ENCODE measurements at places on chromosomes 11 and 22. TPM values are rescaled to one million over a fixed set of nuclear protein-coding genes. Genes with fewer than 3 reads are reported as not detected.

LGALS1 gene
- total RNA-seq: 16.1 TPM

MRGPRX4 gene
- total RNA-seq: not detected

SEPTIN3 gene
- total RNA-seq: 75.0 TPM

TSGA10IP gene
- total RNA-seq: 2.7 TPM

- no peak for DNase-seq
Observed at GRCh38 chr11:129853518-129854231, 38.0 kb downstream of the TMEM45B start.

GRCh38 chr11:93969925-93970922 lies 50.9 kb upstream of the HEPHL1 start:
- DNase-seq: no peak

GRCh38 chr22:27892811-27893210 lies 26.2 kb downstream of the PITPNB start:
- no peak for DNase-seq

- no peak for DNase-seq
Observed at GRCh38 chr11:47918882-47919495, 61.4 kb upstream of the PTPRJ start.

DNA sequence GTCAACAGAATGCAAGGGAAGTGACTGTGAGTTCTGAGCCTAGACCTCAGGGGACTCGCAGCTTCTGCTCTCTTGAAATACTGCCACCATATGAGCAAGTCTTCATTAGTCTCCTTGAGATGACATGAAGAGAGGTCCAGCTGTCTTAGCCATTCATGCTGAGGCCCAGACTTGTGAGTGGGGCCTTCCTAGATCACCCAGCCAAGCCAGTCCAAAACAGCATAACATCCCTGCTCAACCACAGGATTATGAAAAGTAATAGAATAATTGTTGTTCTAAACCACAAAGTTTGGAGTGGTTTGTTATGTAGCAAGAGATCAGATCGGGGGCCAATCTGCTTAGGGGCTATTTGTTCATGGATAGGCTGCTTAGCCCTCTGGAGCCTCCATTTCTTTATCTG lies 54.9 kb upstream of the HTATIP2 start:
- DNase-seq: no peak

GRCh38 chr11:96038046-96038445 lies 114.1 kb upstream of the MTMR2 start:
- no peak for DNase-seq

DNA sequence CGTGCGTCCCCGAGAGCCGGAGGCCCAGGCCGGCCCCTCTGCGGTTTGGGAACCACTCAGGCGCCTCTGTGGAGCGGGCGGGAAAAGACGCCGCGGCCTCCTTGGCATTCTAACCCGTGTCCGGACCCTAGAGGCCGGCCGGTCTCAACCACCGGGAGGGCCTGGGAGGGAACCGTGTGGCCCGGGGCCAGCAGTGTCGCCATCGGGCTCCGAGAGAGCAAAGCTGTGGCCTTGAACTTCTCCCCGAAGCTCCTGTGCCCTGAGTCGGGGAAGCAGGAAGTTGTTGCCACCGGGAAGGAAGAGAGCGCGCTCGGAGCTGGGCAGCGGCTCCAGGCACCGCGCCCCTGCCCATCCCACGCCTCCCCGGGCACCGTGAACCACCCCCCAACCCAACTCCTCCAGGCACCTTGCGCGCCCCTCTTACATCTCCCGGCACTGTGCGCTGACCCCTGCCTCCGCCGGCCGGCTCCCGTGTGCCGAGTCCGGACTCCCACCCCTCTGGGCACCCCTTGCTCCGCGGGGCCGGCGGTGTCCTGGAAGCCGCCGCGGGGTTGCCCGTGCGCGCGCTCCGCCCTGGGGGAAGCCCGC lies 80.0 kb upstream of the PPARA start:
- no peak for DNase-seq

GRCh38 chr11:8327761-8328192 lies 64.1 kb upstream of the LMO1 start:
- no peak for DNase-seq

All from neural crest cell (in vitro differentiated cells).